Cardiac muscle cell (in vitro differentiated cells and primary cell): ENCODE measurements at places on chromosomes 3 and 15. TPM values are rescaled to one million over a fixed set of nuclear protein-coding genes. Genes with fewer than 3 reads are reported as not detected.
A peak's percentile ranks its signal among the peaks of the same experiment; 100 is the strongest.

Gene LYZL4
- 4.9 and 6.9 TPM in 2 replicates for polyA plus RNA-seq

- no peak for DNase-seq
Measured at GRCh38 chr15:98621021-98621420, 27.3 kb upstream of the IGF1R start.

DNA sequence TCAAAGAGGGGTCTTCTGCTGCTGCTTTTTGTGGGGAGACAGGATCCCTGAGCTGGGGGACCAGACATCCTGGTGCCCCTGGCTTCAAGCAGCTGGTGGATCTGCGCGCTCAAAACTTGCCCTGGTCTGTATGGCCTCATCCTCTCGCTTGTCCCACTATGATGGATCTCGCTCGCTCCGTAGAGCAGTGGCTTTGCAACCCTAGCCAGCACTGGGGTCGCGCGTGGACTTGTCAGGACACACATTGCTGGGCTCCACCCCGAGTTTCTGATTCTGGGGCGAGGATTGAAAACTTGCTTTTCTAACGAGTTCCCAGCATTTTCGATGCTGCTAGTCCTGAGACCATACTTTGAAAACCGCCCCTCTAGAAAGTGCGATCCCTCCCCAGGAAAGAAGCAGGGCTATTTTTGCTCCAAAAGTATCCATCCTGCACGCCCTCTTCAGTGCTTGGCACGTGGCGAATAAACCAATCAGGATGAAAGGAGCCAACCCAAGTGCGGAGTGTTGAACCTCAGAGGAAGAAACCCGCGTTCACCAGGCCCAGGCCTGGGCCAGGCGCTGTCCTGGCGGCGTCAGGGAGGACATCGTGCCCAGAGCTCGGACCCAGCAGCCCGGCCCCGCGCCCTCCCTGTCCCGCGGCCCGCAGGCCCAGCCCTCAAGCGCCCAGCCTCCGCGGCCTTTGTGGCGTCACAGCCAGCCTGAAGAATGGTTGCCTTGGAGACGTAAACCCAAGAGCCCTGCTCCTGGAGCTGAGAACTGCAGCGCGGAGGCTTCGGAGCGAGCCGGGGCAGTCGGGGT lies at the start of gene CFAP100:
CFAP100 (plus strand) TSS at position 731 of the 798 bp plus-strand sequence. CDS start 1,092 bp downstream, outside the sequence.
- peak; percentile 67 for DNase-seq

GRCh38 chr3:166447513-166447912 lies 610.3 kb upstream of the BCHE start:
- no peak for DNase-seq

GRCh38 chr3:28008235-28008634 lies 233.2 kb upstream of the CMC1 start:
- no peak for DNase-seq

GRCh38 chr3:164486150-164486549 lies 592.1 kb downstream of the SI start:
- DNase-seq, result no peak
